ENCODE measurements at places on chromosomes 16 and 17.

- DNase-seq, result no peak
These were observed 13.8 kb upstream of the APPBP2 start for GRCh38 chr17:60539807-60540206.

GRCh38 chr17:79862771-79863440 lies 23.7 kb upstream of the CBX4 start:
- no peak for DNase-seq

DNA sequence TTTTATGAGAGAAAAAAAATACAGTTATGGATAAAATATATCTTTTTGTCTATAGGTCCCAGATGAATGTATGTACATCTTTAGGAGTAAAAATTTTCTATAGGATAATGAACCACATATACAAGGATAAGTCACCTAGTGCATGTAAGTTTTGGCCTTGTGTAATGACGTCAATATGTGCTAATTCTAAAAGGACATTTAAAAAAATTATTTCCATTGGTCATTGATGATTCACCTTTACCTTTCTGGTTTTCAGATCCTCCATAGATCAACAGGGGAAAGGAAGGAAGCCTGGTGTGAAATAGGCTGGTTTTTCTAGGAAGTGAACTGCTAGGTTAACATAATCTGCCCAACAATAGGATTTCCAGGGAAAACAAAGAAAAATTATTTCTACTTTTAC lies 684.3 kb upstream of the SOX9 start:
- DNase-seq, result no peak

DNA sequence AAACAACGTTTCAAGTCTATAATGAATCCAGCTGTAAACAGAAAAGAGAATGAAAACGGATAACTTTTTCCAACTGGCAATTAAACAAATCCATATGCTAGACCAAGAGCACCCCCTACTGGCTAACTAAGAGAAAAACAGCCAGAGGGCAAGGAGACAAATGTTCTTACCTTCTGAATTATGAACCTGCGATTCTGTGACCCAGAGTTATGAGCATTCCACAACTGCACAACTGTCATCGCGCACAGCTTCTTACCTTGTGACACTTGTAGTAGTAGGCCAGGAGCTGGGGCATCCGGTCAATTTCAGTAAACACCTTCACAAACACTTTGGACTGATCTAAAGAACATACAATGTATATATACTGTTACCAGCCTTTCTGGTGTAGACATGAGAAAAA lies 18.6 kb downstream of the COG7 start:
- peak; percentile 74 for DNase-seq

DNA sequence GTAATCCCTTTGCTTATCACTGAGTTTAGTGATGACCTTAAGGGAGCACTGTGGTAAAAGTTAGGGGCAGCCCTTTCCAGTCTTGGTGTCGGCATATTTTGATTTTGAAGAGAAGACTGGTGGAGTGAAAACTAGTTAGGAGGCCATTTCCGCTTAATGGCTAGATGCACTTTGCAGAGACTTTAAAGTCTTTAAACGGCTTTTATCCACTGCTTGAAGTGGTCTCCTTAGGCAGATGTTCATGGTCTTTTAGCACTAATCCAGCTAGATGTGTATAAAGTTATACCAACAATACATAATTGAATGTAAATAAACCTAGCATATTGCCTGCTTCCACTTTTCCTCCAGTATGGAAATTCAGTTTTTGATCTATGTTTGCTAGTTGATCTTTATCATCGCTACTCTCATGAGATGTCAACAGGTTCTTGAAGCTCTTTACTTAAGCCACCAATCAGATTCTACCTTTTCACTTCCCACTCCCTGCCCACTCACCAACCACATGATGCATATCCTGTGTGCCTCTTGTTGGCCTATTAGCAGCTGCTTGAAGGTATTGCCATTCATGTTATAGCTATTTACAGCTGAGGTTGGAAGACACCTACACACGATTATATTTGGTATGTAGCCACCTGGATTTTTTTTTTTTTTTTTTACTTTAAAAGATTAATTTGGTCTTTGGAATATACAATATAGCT lies 132.0 kb downstream of the NLK start:
- DNase-seq, result peak; percentile 35

GRCh38 chr17:77811521-77811920 lies 147.0 kb upstream of the TNRC6C start:
- DNase-seq, result no peak

GRCh38 chr17:33202021-33202420 lies 91.1 kb downstream of the ASIC2 start:
- no peak for DNase-seq

DNA sequence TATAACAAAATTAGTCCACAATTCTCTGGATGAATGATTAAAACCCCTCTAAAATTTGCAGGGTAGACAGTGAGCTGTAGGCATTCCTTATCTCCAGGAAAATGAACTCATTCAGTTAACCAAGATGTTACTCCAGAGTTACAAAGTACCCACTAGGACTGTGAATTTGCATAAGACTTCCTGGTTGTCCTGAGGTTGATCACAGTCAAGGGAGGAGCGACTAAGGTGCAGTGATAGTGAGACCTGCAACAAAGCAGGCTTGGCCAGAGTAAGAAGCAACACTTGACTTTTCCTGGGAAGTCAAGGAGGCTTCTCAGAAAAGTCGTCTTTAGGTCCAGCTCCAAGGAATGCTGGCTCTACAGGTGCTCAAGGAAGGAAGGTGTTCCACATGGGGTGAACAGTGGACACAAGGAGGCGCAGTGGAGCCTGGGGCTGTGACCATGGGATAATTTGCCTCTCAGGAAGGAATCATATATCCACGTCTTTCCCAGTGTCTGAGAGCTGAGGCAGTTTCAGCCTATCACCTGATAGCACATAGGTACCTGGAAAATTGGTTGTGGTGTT lies 821.1 kb upstream of the EEF2KMT start:
- DNase-seq, result no peak

DNA sequence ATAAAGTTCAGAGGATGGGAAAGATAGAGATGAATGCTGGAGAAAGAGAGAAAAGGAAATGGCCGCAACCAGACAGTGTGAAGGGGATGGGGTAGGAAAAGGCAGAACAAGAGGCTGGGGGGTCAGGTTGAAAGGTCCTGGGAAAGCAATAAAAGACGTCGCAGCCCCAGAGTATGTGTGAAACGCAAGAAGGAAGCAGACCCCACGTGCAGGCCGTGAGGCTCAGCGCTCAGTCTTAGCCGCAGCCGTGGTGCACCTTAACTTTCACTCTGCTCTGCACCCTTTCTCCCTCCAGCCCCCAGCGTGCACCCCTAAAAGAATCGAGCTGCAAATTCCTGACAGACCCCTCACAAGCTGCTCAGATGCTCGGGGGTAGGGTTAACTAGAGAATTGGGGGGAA lies 1.9 kb downstream of the DNAH17 start:
- DNase-seq, result no peak

DNA sequence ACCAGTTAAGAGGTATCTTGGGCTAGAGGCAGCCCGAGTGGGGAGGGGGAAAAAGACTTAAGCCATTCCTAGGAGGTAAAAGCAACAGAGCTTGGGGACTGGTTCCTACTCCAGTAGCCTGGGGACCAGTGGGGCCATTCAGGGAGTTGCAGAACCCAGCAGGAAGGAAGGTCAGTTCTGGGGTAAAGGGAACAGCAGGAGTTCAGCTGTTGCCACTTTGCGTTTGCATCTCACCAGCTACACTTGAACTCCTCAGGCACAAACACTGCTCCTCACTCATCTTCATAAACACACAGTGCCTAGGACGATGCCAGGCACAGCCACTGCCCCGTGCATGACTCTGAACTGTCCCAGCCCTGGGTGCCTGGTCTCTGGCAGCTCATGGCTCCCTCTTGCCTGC lies 4.0 kb downstream of the HAP1 start:
- no peak for DNase-seq

- DNase-seq, result peak; percentile 77
These were observed 209.7 kb downstream of the RBFOX3 start for GRCh38 chr17:79400989-79401703.

DNA sequence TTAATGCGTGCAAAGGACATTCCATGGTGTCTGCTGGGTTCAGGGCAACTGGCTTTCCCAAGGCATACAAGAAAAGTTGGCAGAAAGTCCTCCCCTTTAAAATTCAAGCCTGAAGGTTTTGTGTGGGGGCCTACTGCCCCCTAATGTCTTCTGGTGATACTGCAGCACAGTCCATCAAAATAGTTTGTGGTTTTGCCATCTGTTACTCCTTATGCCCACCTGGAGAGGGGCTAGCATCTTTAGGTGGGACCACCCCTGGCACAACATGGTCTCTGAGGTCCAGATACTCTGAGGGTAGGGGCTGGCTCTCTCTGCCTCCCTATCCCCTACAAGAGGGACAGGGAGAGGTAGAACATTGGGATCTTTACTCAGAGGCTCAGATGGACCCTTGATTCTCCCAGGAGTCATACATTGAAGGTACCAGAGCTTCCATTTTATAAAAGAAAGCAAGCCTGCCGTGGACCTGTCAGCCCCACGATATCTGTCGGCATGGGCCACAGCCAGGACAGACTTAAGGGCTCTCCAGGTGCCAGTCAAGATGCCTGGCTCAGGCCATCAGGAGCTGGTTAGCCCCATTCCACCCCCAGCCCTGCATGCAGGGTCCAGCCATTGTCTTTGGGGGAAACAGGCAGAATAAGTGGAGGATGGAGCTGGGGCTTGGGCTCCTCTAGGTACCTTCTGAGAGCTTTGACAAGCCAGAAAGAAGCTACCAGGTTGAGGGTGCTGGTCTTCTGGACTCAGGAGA lies 6.3 kb downstream of the ESRP2 start:
- DNase-seq, result peak; percentile 62

DNA sequence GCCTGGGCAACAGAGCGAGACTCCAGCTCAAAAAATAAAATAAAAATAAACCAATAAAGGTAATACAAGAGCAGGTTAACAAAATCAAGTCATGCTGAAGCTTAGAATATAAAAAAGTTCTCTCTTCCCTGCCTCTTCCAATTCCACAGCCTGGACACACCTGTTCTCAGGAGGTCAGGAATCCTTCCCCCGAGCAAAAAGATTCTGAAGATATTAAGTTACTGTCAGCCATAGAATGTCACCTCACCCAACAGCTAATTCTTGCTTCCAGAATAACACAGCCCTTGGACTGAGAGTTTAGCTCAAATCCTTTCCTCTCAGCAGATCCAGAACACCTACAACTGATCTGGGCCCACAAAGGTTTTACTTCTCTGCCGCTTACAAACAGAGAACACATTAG lies 27.1 kb downstream of the SLC39A11 start:
- DNase-seq, result no peak

- DNase-seq, result peak; percentile 43
These were observed 2.2 kb downstream of the LASP1 start for GRCh38 chr17:38872027-38872511.

DNA sequence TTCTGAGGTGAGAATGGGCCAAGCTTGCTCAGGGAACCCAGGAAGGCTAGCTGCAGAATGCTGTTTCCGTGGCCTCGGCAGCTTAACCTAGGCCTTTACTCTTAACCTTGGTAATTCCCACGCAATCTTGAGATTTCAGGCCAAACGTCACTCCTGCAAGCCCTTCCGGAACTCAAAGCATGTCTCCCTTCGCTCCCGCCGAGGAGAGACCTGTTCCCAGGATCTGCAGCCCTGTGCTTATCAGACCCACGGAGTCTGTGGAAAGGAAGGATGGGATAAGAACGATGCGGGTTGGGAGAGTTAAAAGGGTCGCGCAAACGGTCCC lies 524 bp upstream of the ZFP3 start:
- DNase-seq, result no peak

GRCh38 chr16:54053891-54054820 lies 232.4 kb downstream of the IRX3 start:
- no peak for DNase-seq

- DNase-seq, result no peak
These were observed 24.4 kb upstream of the ERN1 start for GRCh38 chr17:64154313-64154695.

GRCh38 chr16:49754495-49755312 lies 101.2 kb downstream of the ZNF423 start:
- DNase-seq, result no peak

GRCh38 chr17:73203135-73203787 lies 10.4 kb downstream of the COG1 start:
- DNase-seq, result no peak

DNA sequence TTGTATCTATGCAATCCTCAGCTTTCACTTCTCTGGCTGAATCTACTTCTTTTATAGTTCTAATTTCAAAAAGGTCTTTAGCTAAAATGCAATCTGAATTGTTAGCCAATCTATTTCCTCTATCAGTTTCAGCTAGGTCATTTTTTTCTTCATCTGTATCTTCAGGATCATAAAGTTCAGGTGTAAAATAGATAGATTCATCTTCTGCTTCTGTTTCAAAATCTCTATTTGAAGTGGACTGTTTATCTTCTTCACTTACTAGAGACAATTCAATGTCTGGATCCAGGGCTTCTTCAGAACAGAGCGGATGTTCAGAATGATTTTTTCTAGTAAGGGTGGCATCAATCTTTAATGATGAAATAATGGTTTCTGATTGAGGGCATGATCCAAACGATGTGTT lies 92.4 kb upstream of the NACA2 start:
- no peak for DNase-seq

DNA sequence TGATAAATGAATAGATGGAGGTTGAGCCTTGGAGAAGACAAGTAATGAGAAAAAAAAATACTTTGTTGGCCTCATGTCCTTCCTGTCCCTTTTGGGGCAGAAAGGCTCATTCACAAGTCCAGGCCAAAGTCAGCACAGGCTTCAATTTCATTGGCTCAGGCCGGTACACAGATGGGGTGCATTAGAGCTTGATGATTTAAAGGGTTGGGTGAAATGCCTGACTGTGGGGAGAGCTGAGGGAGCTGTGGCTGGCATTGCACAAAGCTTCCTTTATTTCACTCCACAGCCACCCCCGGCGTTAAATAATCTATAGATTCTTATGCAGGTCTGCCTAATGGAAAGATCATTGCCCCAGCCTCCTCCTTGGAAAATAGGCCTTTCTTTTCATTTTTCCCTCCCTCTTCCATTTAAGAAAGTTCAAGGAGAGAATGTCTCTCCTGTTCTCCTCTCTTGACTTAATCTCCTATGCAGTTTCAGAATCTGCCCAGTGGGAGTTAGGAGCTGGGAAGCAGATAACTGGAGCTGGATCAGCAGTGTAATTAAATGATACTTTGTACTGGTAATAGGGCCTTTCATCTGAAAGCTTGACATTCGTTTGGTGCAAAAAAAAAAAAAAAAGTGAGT lies 24.4 kb downstream of the YPEL2 start:
- DNase-seq, result no peak

DNA sequence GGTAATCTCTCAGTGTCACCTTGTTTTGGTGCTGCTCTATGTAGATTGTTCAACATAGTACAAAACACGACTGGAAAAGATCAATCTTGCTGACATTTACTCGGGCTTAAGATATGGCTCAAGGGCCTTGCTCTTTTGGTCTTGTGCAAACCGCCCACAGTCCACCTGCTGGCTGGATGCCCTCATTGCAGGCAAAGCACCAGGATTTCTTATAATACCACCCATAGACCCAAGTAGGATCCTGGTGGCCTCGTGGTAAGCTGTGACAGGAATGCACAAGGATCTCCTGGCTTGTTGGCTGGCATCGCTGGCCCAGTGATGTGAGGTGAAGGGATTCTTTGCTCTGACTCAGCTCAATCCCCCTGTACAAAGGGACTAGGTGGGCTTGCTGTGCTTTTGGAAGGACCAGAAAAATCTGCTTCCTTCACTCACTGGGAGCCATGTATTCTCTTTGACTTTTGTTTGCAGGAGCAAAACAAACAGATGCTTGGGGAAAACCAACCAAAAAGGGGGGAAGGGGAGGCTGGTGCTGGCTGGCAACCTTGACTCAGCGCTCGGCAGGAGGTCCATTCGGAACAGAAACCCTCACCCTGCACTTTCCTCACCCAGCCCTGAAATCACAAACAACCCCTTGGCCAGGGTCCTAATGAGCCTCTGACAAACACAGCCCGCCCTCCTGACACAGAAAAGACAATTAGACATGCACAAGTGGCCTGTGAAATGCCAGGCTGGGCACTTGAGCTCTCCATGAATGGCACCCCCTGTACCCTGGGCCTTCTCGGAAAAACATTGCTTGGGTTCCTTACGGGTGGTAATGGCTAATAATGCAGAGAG lies 36.6 kb upstream of the MED9 start:
- DNase-seq, result peak; percentile 80
